ENCODE measurements at places on chromosomes 5 and 9.

DNA sequence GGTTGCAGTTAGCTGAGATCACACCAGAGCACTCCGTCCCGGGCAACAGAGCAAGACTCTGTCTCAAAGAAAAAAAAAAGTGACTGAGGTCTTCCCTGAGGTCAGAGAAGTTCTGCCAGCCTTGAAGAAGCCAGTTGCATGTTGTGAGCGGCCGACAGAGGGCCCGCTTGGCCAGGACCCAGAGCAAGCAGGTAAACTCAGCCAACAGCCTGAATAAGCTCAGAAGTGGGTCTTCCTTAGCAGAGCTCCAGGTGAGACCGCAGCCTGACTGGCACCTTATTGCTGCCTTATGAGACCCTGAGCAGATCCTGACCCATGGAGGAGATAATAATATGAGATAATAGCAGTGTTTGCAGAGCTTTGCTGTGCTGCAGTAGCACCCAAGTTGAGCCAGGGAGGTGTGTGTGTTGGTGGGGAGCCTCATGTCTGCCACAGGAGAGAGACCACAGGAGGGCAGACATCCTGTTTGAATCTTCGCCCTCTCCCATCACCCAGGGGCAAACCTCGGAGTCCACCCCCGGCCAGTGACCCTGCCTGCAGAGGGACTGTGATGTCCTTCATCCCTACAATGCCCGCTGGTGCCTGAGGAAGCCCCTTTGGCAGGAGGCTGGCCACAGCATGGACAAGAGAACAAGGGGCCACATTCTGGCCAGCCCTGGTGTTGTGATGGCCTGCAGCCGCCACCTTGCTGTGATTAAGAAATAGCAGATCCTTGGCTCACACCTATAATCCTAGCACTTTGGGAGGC, 10.8 kb upstream of the BARX1 start:
- DNase-seq, result no peak

- DNase-seq, result no peak
These were observed 171.7 kb downstream of the TTLL11 start for GRCh38 chr9:121921444-121921843.

- DNase-seq, result peak; percentile 30
These were observed 7.4 kb upstream of the FBXL7 start for GRCh38 chr5:15492545-15492944.

DNA sequence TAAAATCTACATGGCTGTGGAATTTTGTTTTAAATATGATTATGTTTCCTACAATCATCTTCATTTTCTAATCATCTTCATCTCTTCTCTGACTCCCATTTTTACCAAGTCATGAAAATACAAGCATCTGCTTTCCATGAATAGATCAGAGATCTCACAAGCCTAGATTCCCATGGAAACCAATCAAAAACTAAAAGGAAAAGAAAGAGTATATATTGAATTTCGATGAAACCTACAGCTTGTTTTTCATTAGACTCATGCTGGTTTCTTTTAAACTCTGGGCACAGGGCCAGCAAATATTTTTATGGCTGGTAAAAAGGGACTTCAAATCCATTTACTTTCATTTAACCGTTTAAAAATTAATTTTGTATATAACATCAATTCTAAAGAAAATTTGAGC, 51.2 kb downstream of the INVS start:
- DNase-seq, result peak; percentile 31

- DNase-seq, result no peak
These were observed 8.9 kb upstream of the POU4F3 start for GRCh38 chr5:146329697-146330096.

GRCh38 chr5:179375236-179375685, 30.0 kb upstream of the ADAMTS2 start:
- DNase-seq, result no peak

Measured in cardiac fibroblast (primary cell).